ENCODE measurements at places on chromosomes 6 and 20. TPM values are rescaled to one million over a fixed set of nuclear protein-coding genes. Genes with fewer than 3 reads are reported as not detected.

- no peaks in the 10 kb centered on the region for H3K4me1 ChIP-seq
- no peaks in the 10 kb centered on the region for H3K36me3 ChIP-seq
- H3K4me3 ChIP-seq: no peak overlapping the region
- DNase-seq: no peak
Measured at GRCh38 chr20:62554214-62554897, 78.6 kb upstream of the GATA5 start.

GRCh38 chr6:106084106-106084988, 1.8 kb upstream of the PRDM1 start:
- no peaks in the 10 kb centered on the region for H3K27me3 ChIP-seq
- H3K4me3 ChIP-seq: no peak overlapping the region
- H3K4me1 ChIP-seq: peaks cover 57% of the 10 kb centered on the region
- no peak overlapping the region for H3K27ac ChIP-seq
- no peaks in the 10 kb centered on the region for H3K36me3 ChIP-seq

- H3K27me3 ChIP-seq: no peaks in the 10 kb centered on the region
- no peak overlapping the region for H3K4me3 ChIP-seq
- no peak for DNase-seq
- H3K4me1 ChIP-seq: no peaks in the 10 kb centered on the region
Measured at GRCh38 chr20:35680452-35681183, 15.9 kb upstream of the CPNE1 start.

DNA sequence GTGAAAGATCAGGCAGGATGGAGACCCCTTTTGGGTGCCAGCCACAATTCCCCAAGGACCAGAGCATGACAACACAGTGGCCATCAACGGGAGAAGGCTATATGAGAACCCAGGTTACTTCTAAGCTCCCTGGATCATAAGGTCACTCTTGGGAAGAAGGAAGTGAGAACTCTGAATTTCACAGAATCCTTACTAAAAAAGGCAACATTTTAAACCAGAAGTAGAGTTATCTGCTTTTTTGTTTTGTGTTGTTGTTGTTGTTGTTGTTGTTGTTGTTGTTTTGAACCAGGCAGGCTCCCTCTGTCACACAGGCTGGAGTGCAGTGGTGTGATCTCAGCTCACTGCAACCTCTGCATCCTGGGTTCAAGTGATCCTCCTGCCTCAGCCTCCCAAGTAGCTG, 107.4 kb upstream of the TNFAIP3 start:
- no peak overlapping the region for H3K27ac ChIP-seq
- no peaks in the 10 kb centered on the region for H3K36me3 ChIP-seq
- H3K27me3 ChIP-seq: no peaks in the 10 kb centered on the region
- H3K4me1 ChIP-seq: no peaks in the 10 kb centered on the region
- no peak overlapping the region for H3K4me3 ChIP-seq

DNA sequence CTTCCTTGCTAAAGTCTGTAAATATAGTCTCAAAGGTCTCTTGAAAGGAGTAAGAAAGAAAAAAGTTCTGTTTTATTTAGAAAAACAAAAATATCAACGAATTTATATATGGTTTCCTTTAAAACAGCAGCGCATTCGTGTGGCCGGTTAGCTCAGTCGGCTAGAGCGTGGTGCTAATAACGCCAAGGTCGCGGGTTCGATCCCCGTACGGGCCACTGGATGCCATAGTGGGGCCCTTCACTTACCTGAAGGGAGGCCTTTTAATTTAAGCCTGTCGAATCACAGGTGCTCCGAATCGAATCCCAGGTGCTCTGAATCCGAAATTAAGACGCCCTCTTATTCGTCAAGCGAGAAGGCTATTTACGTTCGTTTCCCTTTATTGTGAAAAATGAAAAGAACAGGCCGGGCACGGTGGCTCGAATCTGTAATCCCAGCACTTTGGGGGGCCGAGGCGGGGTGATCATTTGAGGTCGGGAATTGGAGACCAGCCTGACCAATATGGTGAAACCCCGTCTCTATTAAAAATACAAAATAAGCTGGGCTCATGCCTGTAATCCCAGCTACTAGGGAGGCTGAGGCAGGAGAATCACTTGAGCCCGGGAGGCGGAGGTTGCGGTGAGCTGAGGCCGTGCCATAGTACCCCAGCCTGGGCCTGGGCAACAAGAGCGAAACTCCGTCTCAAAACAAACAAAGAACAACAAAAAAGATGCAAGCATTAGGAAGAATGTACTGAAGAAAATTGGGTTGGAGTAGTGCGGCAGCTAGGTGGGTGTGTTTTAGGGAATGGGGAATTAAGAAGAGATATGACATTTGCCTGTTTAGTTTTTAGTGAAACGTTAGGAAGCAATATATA, 195.8 kb upstream of the ZNF184 start:
- peaks cover 5% of the 10 kb centered on the region for H3K4me1 ChIP-seq
- peak overlapping the region; percentile 64 for H3K27ac ChIP-seq
- H3K36me3 ChIP-seq: no peaks in the 10 kb centered on the region
- H3K27me3 ChIP-seq: peaks cover 84% of the 10 kb centered on the region

DNA sequence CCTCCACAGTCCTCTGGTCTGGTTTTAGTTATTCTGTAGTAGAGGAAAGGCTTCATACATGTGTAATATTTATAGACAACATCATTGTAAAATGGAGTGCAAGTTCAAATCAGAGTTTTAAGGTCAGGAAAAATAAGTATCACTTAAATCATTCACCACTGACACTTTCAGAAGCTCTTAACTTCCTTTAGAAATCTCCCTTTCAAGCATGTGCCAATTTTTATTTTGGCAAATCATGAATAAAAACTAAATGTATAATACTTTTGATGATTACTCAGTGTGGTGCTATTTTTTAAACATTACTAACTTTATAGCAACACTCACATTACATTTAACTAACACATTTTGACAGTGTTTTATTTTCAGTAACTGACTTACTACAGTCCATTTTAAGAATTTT, 112.2 kb downstream of the OGFRL1 start:
- no peaks in the 10 kb centered on the region for H3K4me1 ChIP-seq
- H3K27ac ChIP-seq: no peak overlapping the region
- H3K27me3 ChIP-seq: no peaks in the 10 kb centered on the region
- no peaks in the 10 kb centered on the region for H3K36me3 ChIP-seq
- no peak overlapping the region for H3K4me3 ChIP-seq
- DNase-seq: no peak

- no peak overlapping the region for H3K4me3 ChIP-seq
- no peaks in the 10 kb centered on the region for H3K27me3 ChIP-seq
- no peak for DNase-seq
Measured at GRCh38 chr20:25050501-25051350, 7.2 kb downstream of the ACSS1 start.

GRCh38 chr20:15319439-15319838, 982.0 kb upstream of the FLRT3 start:
- H3K27ac ChIP-seq: no peak overlapping the region
- no peak for DNase-seq
- no peaks in the 10 kb centered on the region for H3K27me3 ChIP-seq
- H3K4me3 ChIP-seq: no peak overlapping the region
- no peaks in the 10 kb centered on the region for H3K36me3 ChIP-seq
- H3K4me1 ChIP-seq: no peaks in the 10 kb centered on the region

- no peak overlapping the region for H3K27ac ChIP-seq
- DNase-seq: no peak
- no peaks in the 10 kb centered on the region for H3K36me3 ChIP-seq
Measured at GRCh38 chr6:33040157-33040556, 30.8 kb upstream of the HLA-DOA start.

DNA sequence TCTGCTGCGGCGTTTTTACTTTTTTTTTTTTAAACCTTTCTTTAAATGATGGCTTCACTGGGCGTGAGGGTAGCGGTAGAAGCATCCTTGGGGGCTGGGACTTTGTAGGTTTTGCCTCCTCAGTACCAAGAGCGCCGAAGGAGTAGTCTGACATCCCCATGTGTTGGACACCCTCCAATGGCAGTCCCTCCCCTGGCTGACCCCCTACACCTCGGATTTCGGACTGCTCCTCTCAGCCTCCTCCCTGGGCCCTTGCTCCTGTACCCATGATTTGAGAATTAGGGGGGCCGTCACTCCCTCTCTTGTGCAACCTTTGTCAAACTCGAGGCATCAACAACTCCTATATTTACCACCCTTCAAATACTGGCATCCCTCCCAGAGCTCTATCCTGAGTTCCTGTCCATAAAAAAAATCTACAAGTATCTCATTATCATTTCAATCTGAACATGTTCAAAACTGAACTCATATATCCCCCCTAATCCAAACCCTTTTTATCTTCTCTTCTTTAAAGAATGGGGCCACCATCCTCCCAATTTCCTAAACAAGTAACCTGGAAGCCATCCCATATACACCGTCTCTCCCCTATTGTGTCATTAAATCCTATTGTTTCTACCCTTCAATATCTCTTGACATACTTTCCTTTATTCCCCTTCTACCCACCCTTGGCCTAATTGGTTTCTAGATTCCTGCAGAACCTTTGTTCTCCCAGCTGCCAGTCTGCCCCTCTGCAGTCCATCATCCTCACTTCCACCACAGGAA, 1.2 kb upstream of the ARFGEF3 start:
- no peak overlapping the region for H3K4me3 ChIP-seq
- H3K27me3 ChIP-seq: peaks cover 33% of the 10 kb centered on the region
- H3K36me3 ChIP-seq: no peaks in the 10 kb centered on the region
- no peak for DNase-seq

DNA sequence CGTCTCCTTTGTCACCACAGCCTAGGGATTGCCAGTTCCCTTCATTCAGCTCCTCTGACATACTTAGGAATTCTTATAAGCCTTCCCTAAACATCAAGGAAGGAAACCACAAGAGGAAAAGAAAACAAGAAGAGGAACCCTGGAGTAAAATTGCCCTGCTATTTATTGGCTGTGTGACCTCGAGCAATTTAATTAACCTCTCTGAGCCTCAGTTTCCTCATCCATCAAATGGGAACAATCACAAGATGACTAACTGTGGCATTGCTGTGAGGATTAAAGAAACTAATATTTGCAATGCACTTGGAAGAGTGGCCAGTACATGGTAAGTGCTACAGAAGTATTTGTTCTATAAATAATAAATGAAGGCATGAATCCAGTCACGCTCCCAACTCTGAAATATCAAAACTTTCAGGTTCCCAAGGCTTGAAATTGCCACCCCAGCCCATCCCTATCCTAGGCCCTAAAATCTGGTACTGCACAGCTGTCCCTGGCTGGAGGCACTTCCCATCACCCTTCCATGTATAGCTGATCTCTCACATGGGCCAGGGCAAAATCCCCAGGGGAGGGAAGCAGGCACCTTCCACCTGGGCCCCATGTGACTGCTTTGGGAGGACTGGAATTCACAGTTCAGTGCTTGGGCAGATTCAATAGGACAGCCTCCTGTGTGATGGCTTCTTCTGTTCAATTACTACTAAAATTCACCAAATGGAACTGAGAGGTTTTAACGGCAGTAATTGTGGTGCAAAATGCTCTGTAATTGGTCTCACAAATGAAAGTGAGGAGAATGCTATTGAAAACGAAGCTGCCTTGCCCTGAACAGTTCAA, 78.0 kb upstream of the MAFB start:
- no peak for DNase-seq
- H3K27me3 ChIP-seq: no peaks in the 10 kb centered on the region
- no peaks in the 10 kb centered on the region for H3K36me3 ChIP-seq
- H3K4me3 ChIP-seq: no peak overlapping the region
- H3K27ac ChIP-seq: no peak overlapping the region
- H3K4me1 ChIP-seq: no peaks in the 10 kb centered on the region

KIF16B gene
- 3.2 TPM for total RNA-seq

LPA gene
- total RNA-seq: not detected

TUBB1 gene
- total RNA-seq: not detected

POPDC3 gene
- not detected for total RNA-seq

PNLDC1 gene
- 0.39 TPM for total RNA-seq

WFDC12 gene
- not detected for total RNA-seq

SLC17A1 gene
- total RNA-seq: not detected
